ENCODE measurements at places on chromosomes 13 and 19.

- DNase-seq: peak; percentile 45
Measured at GRCh38 chr19:45569619-45570421, 14.8 kb downstream of the OPA3 start.

- DNase-seq: peak; percentile 27
Measured at GRCh38 chr19:46766569-46767317, 20.5 kb upstream of the STRN4 start.

DNA sequence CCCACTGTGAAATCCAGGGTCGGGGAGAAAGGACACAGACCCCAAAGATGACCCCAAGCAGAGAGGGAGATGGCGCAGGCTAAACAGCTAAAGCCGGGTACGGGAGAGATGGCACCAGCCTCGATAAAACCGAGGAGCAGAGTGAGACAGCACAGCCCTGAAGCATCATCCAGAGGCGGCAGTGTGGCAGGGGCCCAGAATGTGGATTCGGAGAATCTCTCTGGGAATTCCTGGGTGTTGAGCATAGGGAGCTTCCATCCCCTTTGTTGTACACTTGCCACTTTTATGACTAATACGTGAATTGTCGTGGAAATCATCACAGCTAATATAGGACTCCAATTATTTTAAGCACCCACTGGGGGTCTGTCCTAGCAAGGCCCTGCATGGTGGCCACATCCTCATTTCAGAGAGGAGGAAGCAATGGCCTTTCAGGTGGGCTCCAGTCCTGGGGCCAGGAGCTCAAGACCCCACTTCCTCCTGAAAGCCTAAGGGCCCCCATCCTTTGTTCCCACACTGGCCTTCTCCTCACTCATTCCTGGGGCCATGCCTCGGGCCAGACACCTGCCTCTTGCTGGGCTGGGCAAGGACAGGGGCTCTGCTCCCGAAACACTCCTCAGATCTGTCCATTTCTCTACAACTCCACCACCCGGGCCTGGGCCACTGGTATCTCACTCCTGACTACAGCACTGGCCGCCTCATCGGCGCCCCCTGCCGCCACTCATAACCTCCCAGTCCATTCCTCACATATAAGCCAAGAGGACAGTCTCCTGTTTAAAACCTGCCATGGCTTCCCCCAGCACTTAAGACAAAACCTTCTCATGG is 29.3 kb upstream of the ATP1A3 start:
- peak; percentile 18 for DNase-seq

- no peak for DNase-seq
Measured at GRCh38 chr13:79187917-79188690, 218.0 kb downstream of the RBM26 start.

- DNase-seq: no peak
Measured at GRCh38 chr13:106373989-106374572, 161.4 kb downstream of the EFNB2 start.

DNA sequence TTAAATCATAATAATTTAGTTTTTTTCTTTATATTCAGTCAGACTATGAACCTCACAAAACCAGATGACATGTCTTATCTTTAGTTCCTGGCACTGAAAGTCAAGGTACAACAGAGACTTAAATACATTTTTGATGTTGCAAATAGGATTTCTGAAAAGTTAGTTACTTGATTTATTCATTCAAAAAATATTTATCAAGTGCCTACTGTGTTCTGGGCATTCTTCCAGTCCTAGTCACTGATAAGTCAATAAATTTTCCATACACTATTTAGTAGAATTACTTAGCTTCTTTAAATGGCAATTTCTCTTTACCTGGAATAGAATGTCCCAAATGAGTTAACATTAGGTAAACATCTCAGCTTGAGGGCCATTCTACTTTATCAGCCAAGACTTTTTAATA is 938.3 kb upstream of the PCDH9 start:
- DNase-seq: no peak

DNA sequence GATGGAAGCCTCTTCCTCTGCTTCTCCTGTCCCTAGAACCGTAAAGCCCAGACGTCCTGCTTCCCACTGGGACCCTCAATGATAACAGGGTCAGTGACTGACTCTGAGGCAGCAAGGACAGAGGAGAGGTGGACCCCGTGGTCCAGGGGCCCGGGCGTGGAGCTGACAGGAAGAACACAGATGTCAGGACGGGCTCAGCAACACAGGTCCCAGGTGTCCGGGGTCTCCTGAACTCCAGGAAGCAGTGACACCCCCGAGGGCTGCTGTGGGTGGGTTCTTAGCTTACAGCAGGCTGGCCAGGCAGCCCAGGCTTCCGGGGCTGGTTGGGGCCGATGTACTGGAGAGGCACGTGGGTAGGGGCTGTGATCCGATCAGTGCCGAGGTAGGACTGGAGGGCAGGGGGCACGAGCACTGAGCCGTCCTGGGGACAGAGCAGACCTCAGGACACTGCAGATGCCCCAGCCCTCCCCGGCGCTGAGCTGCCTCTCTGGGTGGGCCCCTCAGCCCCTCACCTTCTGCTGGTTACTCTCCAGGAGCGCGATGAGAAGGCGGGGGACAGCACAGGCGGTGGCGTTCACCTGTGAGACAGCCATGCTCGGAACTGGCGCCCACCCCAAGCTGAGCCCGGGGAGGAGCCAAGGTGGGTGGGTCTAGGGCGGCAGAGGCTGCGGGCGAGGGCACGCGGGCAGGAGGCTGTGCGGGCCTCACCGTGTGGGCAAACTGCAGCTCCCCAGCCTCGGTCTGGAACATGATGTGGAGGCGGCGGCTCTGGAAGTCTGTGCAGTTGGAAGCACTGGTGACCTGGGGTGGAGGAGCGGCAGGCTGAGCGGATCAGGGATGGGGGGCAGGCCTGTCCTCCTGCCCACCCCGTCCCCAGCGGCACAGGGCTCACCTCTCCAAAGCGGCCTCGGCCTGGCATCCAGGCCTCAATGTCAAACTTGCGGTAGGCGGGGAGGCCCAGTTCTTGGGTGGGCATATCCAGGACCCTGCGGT is 3.6 kb upstream of the CCER2 start:
- DNase-seq: no peak

GRCh38 chr13:28527629-28528028 is 32.7 kb upstream of the FLT1 start:
- DNase-seq: no peak

DNA sequence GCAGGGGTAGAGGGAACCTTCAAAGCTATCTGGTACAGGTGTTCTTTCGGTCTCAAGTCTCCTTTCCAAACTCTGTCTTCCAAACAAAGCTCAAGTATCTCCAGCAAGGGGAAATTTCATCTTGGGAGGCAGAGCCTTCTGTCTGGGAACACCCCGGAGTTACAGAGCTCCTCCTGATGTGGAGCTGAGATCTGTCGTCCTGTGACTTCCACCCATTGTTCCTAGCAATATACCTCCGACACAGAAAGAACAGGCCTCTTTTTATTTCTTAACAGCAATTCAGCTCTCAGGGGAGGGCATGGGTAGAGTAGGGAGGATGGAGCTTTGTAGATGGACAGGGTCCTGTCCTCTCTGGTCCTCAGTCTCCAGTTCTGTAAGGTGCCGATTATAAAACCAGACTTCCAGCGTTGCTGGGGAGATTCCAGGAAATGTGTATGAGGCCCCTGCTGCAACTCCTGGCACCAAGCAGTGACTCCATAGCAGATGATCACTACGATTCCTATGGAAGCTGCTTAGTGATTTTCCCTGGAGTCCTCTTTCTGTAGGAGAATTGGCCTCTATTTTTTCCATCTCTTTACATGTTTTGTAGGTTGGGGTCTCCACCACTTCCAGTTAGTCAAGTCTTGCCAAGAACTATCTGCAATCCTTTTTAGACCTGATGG is 56.0 kb upstream of the ARGLU1 start:
- no peak for DNase-seq

- DNase-seq: no peak
Measured at GRCh38 chr13:48662226-48662625, 8.5 kb downstream of the CYSLTR2 start.

DNA sequence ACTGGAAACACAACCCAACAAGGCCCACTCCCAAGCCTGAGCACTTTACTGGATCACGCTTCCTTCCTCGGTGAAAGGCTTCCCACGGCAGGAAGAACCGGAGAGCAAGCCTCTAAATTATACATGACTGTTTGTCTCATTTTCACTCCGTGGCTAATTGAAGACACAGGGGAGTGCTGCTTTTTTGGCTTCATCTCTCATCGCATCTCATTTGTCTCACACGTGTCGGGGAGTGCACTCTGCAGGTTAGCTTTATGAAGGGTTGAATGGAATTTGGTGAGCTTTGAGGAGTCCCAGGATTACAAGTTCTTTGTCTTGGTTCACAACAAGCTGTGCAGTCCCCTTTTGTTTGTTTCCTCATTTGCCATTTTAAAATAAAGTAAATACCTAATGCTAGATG is 544.6 kb downstream of the GPC6 start:
- DNase-seq: no peak

GRCh38 chr13:110307767-110308655 is 927 bp downstream of the COL4A2 start:
- peak; percentile 87 for DNase-seq

GRCh38 chr19:16518483-16519229 is 22.5 kb downstream of the C19orf44 start:
- no peak for DNase-seq

All from retina (tissue), 1 donor.